MCF 10A (cell line): ENCODE measurements at places on chromosomes 2 and 18. TPM values are rescaled to one million over a fixed set of nuclear protein-coding genes. Genes with fewer than 3 reads are reported as not detected.

DNA sequence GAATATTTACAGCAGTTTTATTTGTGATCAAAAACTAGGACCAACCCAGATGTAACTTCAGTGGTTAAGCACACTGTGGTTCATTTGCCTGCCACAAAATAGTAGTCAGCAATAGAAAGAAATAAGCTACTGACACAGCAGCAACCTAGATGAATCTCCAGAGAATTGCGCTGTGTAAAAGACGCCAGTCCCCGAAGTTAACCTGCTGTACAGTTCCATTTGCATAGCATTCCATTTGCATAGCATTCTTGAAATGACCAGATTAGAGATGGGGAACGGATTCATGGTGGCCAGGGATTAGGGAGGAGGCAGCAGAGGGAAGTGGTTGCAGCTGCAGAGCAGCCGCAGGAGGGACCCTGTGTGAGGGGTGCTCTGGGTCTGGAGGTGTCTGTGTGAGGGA, 39.3 kb upstream of the NFATC1 start:
- no peak for DNase-seq

The ARID5A gene
- 3.0 and 3.4 TPM in 2 replicates for total RNA-seq

GRCh38 chr18:23878336-23878900, 136.1 kb upstream of the TTC39C start:
- DNase-seq = no peak

- DNase-seq = no peak
Measured at GRCh38 chr2:108927405-108927804, 61.6 kb downstream of the EDAR start.

DNA sequence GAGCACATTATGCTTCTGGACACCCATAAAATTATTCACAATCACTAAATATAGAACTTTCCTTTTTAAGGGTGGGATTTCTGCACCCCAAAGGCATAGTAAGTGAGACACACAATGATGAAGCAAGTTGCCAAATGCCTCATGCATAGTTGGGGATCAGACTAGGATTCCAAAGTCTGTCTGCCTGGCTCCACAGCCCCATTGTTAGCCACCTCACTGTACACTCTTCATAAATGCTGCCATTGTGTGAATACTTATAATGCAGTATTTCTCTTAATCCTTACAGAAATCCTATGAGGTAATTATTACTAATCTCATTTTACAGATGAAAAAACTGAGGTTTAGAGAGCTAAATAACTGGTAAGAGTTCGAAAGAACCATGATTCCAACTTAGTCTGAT, 738.6 kb downstream of the ERBB4 start:
- no peak for DNase-seq

The RGPD8 gene
- 13.9 and 16.2 TPM in 2 replicates for total RNA-seq

GRCh38 chr2:96261328-96262003, 4.3 kb downstream of the TMEM127 start:
- no peak for DNase-seq

GRCh38 chr18:36702401-36703013, 126.3 kb downstream of the TPGS2 start:
- no peak for DNase-seq

DNA sequence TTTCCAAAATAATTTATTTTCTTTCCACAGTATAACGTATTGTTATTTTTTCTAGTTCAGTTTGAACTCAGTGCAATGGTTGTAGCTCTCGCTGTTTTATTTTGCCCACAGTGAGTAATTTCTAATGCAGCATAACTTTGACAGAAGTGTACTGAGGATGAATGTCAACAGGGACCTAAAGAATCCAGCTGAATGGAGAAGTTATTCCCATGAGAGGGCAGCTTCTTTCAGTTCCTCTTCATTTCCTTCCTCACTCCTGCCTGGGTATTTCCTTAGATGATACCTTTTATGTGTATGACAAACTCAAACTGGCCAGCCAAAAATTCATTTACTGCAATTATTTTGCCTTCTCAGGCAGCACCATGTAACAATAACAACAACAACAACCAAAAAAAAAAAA, 1223.1 kb upstream of the ZEB2 start:
- no peak for DNase-seq

GRCh38 chr2:114082731-114083433, 193.0 kb downstream of the ACTR3 start:
- no peak for DNase-seq

The UGT1A4 gene
- total RNA-seq = 0.12 TPM in 1 of 2 replicates, not detected in the other

GRCh38 chr2:119544939-119545475, 758 bp downstream of the CFAP221 start:
- no peak for DNase-seq

- no peak for DNase-seq
Measured at GRCh38 chr2:207514451-207514850, 15.3 kb upstream of the CREB1 start.

The CKAP2L gene
- total RNA-seq = 14.7 and 21.6 TPM in 2 replicates
